ENCODE measurements at places on chromosomes 11 and 22.

DNA sequence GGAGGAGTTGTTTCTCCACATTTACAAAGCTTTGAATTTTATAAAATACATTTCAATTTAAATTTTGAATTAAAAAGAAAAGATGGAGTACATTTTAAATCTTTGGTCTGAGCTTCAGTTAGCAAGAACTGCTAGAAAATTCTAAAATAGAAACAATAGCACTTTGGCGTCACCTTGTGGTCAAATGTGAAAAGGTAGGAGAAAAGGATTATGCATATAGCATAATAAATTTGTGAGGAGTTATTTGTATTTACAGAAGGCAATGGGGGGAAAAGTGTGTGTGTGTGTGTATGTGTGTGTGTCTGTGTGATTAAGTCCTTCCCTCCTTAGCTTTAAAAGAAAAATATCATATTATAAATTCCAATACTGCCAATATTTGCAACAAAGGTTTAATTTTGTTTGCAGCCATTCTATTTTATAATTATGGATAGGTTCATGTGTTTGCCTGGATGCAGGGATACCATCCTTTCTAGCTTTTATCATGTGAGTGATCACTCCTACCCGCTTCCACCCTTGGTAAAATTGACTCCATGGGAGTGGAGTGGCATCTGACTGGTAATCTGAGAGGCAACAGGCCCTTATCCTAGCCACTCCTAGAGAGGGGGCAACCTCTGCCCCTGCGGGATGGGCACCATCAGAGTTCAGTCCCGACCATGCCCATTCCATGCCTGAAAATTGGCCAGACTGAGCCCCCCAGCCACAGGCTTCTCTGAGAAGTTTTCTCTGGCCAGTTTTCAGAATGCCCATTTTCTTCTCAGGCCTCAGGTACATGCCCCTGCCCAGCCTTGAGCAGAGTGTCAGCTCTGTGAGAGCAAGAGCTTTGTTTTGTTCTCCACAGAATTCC lies 13.6 kb upstream of the LGR4 start:
- DNase-seq: no peak

- DNase-seq: no peak
Observed at GRCh38 chr11:65526744-65527143, 1.9 kb downstream of the SCYL1 start.

GRCh38 chr22:48741540-48741939 lies 1086.1 kb downstream of the BRD1 start:
- no peak for DNase-seq

GRCh38 chr11:134337051-134337450 lies 5.3 kb downstream of the GLB1L2 start:
- DNase-seq: no peak

GRCh38 chr11:118791961-118792569 lies 1.1 kb upstream of the DDX6 start:
- peak; percentile 5 for DNase-seq

DNA sequence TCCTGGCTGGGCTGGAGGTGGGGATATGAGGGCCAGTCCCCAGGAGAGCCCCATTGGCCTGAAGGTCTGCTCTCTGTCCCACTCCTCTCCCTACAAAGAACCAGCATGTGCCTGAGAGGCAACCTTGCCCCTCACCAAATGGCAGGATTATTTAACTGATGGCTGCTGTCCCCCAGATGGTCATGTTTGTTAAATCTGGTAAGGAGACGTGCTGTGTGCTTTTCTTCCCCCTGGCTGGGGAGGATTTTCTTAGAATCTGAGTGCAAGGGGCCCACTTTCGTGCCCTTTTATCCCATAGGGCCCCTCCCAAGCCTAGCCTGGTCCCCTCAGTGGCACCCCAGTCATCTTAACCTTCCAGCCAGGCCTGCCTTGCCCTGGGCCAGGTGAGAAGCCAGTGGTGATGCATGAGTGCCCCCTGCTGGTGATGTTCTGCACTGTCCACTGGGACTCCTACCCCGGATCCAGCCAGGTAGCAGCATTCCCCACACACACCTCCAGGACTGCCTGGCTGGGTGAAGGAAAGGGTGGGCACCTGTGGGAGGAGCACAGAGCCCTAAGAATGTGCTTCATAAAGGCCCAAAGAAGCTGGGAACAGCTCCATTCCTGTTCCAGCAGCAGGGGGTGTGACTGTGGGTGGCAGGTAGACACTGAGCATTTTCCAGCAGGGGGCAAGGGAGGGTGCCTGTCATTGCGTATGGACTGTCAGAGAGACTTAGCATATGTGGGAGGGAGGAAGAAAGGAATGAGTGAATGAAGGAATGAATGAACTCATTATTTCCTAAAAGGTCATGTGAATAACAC lies 28.9 kb downstream of the MFNG start:
- DNase-seq: peak; percentile 76

Measured in activated T-helper 9 cell treated with anti-CD3 and anti-CD28 coated beads, Interleukin-2, amount 50 U/mL, for 16 hours (primary cell).